ENCODE measurements at places on chromosomes 6 and 20.

DNA sequence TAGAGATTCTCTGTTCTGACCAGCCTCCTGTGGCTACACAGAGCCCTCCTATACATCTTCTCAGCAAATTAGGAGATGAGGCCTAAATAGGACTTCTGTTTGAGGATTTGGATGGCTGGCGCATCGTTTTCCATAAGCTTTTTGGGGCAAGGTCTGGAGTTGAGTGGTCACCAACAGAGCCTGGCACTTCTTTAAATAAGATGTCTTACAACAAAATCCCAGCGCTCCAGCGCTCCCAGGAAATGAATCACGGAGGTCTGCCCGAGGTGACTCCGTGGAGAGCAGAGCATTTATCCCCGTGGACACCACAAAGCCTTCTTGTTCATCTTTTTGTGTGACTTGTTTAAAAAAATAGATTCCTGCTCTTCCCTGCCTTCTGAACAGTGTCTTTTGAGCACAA is 75.3 kb downstream of the GNAS-AS1 start:
- DNase-seq = no peak

DNA sequence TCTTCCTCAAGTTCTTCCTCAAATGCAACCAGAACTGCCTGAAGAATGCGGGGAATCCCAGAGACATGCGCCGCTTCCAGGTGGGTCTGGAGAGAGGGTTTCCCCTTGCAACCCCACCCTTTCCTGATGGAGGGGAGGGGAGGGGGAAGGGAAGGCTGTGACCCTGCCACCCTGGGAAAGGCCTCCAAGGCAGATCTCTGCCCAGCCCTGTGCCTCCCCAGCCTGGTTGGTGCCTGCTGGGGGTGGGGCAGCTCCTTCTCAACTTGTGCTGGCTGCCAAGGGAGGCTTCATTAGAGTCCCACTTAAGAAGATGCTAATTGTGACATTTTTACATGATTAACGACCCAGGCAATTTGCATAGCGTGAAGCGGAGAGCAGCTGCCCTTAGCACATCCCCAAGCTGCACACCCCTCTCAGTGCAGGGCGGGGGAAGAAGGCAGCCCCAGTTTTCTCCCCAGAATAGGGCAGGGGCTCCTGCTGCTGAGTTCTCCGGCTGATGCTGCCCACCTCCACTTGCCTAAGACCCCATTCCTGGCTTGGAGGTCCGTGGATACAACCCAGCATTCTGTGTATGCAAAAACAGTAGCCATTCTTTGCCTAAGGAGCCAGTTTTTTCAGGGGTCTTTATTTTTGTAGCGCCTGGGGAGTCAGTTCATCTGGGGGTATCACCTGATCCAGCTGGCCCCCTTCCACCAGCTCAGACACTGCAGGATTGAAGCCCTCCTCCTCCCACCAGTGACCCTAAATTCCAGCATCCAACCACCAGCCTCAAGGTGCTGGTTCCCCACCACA is 51.7 kb downstream of the CPXM1 start:
- DNase-seq = no peak

- no peak for DNase-seq
Measured at GRCh38 chr6:16725145-16725864, 36.0 kb downstream of the ATXN1 start.

DNA sequence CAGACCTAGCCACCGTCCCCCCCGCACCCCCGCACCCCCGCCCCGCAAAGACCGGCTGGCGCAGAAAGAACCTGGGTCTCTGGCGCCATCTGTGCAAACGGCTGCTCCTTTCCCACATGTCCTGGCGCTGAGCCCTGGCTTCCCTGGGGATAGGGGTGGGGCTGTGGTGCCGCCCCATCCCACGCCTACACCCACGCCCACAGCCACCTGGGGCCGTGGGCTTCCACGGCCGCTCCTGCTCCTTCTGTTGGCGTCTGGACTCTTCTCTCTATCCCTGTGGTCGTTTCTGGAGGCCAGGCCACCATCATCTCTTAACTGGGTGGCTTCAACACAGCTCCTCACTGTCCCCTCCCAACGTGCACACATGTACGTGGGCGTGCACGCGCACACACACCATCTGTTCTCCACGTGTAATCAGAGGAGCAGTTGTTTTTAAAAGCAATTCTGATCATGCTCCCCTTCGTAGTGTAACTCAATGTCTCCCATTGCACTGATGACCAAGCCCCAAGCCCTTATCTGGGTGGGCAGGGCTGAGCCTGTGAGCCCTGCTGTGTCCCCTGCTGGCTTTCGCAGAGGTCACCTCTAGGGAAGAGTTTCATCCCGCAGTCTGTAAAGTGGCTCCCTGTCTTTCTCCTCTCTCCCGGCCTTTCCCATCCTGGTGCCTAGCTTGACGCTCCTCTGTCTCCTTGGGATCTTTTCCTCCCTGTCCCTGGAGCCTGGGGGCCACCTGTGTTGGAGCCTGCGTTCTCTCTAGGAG is 31.9 kb upstream of the FAM83D start:
- peak; percentile 87 for DNase-seq

DNA sequence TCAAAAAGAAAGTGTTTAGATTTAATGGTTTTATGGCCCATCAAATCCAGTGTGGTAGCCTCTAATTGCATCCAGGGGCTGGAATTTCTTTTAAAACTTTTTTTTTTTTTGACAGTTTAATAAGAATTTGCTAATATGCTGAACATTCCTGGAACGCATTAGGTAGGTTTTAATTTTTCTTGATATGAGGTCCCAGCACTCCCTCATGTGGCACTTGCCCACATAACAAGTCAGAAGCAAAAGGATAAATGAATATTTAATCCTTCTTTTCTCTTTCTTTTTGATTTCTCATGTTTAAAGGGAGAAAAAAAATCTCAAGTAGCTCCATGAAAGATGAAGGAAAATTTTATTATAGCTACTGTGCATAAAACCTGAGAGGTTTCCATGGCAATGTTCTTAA is 13.5 kb downstream of the HAO1 start:
- peak; percentile 34 for DNase-seq

- peak; percentile 54 for DNase-seq
Measured at GRCh38 chr6:10478187-10479040, 42.7 kb upstream of the GCNT2 start.

DNA sequence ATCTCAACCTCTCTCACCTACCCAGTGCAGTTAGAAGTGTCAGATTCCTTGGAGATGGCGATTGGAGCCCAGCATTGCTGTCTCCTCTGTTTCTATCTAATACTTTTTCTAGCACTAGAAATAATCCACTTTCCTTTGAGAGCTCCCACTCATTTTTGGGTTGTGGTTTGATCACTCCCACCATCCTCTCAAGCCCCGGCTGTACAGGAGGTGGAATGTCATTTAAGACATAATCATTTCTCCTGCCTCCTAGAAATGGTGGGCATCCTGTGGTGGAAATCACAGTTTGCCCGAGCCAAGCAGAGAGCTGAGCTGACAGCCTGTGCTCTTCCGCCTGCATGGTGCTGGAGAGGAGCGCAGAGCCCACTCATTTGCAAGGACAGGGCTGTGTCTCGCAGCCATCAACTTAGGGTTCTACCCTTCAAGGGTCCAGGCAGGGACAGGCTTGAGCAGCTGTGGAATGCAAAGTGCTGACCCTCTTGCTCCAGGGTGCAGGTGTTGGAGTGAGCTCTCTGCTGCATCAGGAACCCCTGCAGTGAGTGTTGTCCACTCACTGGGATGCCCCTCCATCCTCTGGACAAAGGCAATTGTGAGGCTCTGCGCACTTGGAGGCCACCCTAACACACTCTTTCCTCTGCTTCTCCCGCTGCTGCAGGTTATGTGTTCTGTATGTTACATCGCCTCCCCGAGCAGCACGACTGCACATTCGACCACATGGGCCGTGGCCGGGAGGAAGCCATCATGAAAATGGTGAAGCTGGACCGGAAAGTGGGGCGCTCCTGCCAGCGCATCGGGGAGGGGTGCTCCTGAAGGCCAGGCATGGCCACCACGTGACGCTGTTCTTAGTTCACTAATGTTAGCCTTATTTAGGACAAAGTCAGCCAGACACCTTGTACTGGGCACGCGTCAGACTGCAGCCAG is 332.3 kb downstream of the ZFAND3 start:
- DNase-seq = no peak

DNA sequence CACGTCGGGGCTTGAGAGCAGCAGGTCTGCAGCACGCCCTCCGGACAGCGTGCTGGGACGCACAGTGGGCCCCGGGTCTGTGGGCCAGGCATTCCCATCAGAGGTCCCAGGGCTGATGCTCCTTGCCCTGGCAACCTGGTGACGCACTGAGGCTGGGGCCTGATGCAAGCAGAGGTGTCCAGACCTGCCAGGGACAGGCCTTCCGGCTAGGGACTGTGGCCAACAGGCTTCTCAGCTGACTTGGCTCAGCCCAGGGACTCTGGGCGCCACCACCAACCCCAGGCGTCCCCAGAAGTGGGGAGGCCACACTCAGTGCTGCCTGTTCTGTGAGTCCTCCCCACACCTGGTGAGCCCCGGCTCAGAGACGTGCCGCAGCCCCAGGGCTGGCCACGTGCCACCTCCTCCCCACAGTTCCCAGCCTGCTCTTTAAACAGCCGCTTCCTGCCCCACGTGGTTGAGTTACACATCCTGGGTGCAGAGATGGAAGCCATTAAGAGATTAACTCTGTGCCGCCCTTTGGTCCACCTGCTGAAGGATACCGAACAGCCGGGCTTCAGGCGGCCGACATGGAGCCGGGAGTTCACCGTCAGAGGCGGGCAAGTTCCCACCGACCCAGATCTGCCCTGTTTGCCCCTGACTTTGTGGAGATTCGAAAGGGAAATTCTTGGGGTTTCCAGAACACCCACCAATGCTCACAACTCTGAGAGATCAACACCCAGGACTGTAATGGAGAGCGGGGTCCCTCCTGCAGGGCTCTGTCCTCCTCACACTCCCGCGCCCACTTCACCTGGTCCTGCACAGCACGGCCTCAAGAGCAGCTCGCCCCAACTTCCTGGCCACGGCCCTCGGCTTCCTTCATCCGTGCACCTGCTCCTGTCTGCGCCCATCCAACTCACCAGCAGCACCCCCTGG is 37.6 kb upstream of the ZBP1 start:
- no peak for DNase-seq

- DNase-seq = no peak
Measured at GRCh38 chr20:11894062-11894461, 23.6 kb upstream of the BTBD3 start.

- DNase-seq = no peak
Measured at GRCh38 chr20:33042983-33043730, 10.5 kb upstream of the BPIFB3 start.

GRCh38 chr20:1720226-1720625 is 62.6 kb upstream of the SIRPG start:
- no peak for DNase-seq

GRCh38 chr6:136655239-136656014 is 105.2 kb upstream of the MAP7 start:
- no peak for DNase-seq

- DNase-seq = no peak
Measured at GRCh38 chr6:42295181-42295580, 77.5 kb upstream of the MRPS10 start.

DNA sequence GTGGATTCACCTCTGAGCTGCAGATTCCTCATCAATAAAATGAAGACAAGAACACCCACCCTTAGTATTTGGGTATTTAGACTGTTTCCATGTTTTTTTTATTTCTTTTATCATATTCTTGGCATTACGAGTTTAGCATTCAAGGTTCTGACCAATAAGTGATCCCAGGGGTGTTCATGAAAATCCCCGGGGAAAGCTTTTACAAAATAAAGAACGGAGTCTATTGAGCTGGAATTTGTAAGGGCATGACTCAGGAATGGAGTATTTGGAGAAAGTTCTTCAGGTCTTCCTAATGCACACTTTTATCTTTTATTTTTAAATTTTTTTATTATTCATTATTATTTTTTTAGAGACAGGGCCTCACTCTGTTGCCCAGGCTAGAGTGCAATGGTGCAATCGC is 19.4 kb upstream of the TOX2 start:
- no peak for DNase-seq

GRCh38 chr20:38178065-38178491 is 13.0 kb upstream of the TGM2 start:
- DNase-seq = no peak

GRCh38 chr20:32607324-32607723 is 22.2 kb upstream of the NOL4L start:
- no peak for DNase-seq

GRCh38 chr6:143258945-143259344 is 191.6 kb downstream of the ADAT2 start:
- no peak for DNase-seq

- DNase-seq = no peak
Measured at GRCh38 chr6:33050014-33050810, 23.2 kb downstream of the HLA-DPA1 start.

- DNase-seq = no peak
Measured at GRCh38 chr6:147693181-147693580, 184.7 kb downstream of the SAMD5 start.

DNA sequence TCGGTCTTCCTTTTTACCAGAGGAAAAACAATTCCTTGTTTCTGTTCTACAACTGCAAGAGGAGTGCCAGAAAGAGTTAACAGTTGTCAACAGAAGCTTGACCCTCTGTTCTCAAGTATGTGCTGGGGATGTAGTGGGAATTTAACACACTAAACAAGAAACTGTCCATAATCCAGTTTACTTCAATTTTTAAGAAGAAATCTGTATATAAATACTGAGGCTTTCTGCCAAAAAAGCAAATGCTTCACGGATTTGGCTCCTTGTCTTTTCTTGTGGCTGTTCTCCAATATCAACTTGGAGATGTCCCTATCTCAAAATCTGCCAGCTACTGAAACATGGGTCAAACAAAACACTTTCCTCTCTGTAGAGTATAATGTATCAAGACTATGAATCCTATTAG is 26.8 kb downstream of the REV3L start:
- DNase-seq = peak; percentile 5

DNA sequence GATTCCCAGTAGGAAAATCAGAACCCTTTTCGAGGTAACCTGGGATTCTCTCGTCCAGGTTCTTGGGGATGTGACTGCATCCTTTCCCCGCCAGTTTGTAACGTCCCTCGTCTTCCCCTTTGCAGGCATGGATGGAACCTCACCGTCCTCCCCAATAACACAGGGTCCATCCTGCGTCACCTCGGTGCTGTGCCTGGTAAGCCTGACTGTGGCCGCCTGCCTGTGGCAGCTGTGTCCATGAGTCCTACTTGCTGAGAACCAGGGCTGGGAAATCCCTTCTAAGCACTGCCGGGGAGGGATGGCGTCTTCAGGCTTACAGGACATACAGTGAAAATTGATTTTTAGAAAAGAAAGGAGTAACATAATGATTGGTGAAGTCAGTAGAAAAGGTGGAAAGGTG is 155.6 kb downstream of the DTNBP1 start:
- no peak for DNase-seq

DNA sequence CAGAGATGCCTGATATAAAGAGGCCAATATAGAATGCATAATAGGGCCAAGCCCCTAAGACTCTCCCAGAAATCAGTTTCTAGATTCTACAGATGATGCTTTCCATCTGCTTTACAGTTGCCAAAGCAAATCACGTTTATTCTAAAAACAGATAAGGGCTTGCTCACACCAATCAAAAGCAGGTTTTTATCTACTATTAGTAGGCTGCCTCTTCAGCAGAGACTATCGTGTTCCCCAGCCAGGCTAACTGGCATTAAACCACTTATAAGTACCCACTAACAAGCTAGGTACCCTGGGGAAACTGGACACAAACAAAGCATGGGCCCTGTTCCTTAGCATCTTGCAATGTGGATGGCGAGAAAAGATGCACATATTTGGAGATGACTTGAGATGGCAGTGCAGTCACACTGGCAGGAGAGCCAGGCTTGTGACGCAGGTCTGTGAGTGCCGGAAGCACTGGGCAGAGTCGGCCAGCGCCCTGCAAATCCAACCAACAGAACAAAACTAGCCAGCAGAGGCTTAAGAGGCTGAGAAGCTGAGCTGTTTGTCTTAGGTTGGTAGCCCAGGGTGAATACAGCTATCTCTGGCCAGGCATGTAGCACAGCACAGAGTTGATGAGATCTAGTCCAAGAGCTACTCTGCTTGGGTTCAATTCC is 73.4 kb downstream of the GFOD1 start:
- DNase-seq = no peak

- no peak for DNase-seq
Measured at GRCh38 chr6:109523478-109523877, 40.5 kb upstream of the ZBTB24 start.
